ENCODE measurements at places on chromosomes 16 and 17. TPM values are rescaled to one million over a fixed set of nuclear protein-coding genes. Genes with fewer than 3 reads are reported as not detected.

Gene DOC2A
- 0.69 TPM for total RNA-seq

Gene ORMDL3
- 76.7 TPM for total RNA-seq

Gene SPAG7
- total RNA-seq, result 44.3 TPM

DNA sequence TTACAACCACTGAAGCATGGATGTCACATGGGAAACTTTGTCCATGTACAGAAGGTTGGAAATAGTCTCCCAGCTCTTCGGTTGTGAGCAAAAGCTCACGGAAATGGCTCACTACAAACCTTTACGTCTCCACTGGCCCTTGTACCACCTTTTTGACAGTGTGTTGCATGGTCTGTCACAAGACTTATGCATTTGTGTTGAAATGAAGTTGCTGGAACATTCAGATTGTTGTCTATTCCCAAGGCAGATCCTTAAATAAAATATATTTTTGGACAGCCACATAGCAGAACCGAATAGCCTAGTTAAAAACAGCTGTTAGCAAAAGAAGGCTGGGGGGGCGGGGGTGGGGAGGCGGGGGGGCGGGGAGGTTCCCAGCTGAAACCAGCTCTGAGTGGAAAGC, 39.2 kb downstream of the KNOP1 start:
- DNase-seq, result no peak
- no peaks in the 10 kb centered on the region for H3K4me1 ChIP-seq
- H3K27me3 ChIP-seq, result no peaks in the 10 kb centered on the region
- H3K4me3 ChIP-seq, result no peak overlapping the region
- no peak overlapping the region for H3K27ac ChIP-seq

GRCh38 chr16:53695070-53695469, 8.6 kb downstream of the RPGRIP1L start:
- no peak for DNase-seq
- no peak overlapping the region for H3K27ac ChIP-seq
- no peaks in the 10 kb centered on the region for H3K27me3 ChIP-seq
- H3K36me3 ChIP-seq, result no peaks in the 10 kb centered on the region
- no peak overlapping the region for H3K4me3 ChIP-seq

GRCh38 chr17:1324201-1324771, 44.8 kb downstream of the TRARG1 start:
- H3K27me3 ChIP-seq, result no peaks in the 10 kb centered on the region
- no peak overlapping the region for H3K27ac ChIP-seq
- no peaks in the 10 kb centered on the region for H3K4me1 ChIP-seq
- H3K4me3 ChIP-seq, result no peak overlapping the region

DNA sequence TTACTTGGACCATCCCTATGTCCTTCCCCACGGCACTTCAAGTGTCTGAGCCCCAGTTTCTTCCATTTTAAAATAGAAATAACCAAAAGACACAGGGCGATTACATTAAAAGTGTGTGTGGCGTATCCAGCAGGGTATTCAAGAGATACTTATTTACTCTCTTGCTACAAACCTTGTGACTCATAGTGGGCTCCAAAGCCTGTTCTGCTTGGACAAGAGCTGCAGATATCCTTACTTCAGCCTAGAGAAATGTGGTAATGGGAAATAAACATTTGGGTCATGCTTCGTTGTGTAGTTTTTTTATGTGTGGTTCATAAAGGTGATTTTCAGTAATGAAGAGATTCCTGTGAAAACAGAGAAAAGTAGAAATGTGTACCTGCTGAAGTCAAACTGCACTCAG, 288.9 kb upstream of the CDH11 start:
- no peaks in the 10 kb centered on the region for H3K27me3 ChIP-seq
- H3K4me3 ChIP-seq, result no peak overlapping the region
- H3K36me3 ChIP-seq, result no peaks in the 10 kb centered on the region
- H3K4me1 ChIP-seq, result no peaks in the 10 kb centered on the region
- no peak for DNase-seq
- no peak overlapping the region for H3K27ac ChIP-seq

- no peaks in the 10 kb centered on the region for H3K4me1 ChIP-seq
- H3K27ac ChIP-seq, result no peak overlapping the region
- H3K36me3 ChIP-seq, result no peaks in the 10 kb centered on the region
- DNase-seq, result no peak
- no peak overlapping the region for H3K4me3 ChIP-seq
Measured at GRCh38 chr16:72768591-72768990, 279.3 kb downstream of the ZFHX3 start.

DNA sequence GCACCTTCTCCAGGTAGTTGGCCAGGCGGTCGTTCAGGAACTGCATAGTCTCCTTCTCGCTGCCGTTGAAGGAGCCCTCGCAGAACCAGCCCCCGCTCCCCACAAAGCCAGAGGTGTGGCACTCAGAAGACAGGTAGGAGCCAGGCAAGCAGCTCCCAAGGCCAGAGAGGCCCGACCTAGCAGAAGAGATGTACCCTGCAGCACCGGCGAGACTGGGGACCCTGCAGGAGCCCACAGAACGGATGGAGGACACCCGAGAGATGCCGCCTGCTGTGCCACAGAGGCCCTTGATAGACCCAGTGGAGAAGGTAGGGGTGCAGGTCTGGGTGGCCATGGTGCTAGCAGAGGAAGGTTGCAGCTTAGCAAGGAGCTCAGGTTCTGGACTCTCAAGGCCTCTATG, at the start of gene KRT36:
Gene KRT36, minus strand, starts transcription at position 380 of the 400 bp plus-strand sequence. Its CDS starts 46 bp downstream, at position 334.
- no peaks in the 10 kb centered on the region for H3K36me3 ChIP-seq
- no peaks in the 10 kb centered on the region for H3K27me3 ChIP-seq
- H3K27ac ChIP-seq, result peak within 1 kb of the TSS; percentile 22
- no peak within 1 kb of the TSS for H3K4me3 ChIP-seq
- DNase-seq, result no peak

DNA sequence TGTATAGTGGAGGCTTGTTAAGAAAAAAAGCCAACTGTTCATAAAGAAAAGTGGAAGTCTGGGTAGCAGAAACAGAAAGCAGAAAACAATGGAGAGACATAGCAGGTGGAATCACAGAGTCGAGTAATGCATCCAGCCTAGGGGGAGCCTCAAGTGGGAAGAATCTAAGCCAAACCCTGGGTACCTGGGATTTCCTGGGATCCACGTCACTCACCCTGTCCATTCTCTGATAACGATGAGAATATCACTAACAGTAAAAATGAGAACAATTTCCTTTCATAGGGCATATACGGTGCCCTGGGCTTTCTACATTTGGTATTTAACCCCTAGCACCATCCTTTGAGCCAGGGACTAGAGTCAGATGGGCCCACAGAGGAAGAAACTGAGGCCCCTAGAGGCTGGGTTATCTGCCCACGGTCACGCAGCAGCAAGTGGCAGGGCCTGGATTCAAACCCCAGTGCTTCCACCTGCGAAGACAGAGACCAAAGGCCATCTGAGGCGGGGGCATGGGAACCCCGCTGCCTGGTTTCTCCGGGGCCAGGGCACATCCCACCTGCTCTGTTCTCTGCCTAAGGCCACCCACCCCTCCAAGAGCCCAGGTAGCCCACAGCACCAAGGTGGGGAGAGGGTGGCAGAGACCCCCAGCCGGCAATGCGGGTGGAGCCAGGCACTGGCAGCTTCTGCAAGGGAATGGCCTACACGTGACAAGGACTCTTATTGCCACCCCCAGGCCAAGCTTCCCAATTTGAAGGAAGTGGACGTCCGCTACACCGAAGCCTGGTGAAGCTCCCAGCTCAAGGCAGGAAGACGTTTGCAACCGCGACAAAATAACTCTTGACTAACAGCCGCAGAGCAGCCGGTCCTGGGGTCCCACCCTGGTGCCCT, 69.8 kb upstream of the PLCG2 start:
- no peaks in the 10 kb centered on the region for H3K27me3 ChIP-seq
- H3K27ac ChIP-seq, result no peak overlapping the region
- H3K36me3 ChIP-seq, result no peaks in the 10 kb centered on the region
- H3K4me3 ChIP-seq, result no peak overlapping the region
- peaks cover 6% of the 10 kb centered on the region for H3K4me1 ChIP-seq

Data from adrenal gland (tissue), 19 donors.